ENCODE measurements at places on chromosomes 16 and 17. TPM values are rescaled to one million over a fixed set of nuclear protein-coding genes. Genes with fewer than 3 reads are reported as not detected.

- H3K36me3 ChIP-seq: no peaks in the 10 kb centered on the region
- peaks cover 3% of the 10 kb centered on the region for H3K4me1 ChIP-seq
- H3K4me3 ChIP-seq: peak overlapping the region; percentile 17
Observed at GRCh38 chr17:8940866-8941471, 24.5 kb downstream of the PIK3R5 start.

- H3K27me3 ChIP-seq: peaks cover 36% of the 10 kb centered on the region
- H3K36me3 ChIP-seq: no peaks in the 10 kb centered on the region
- no peak overlapping the region for H3K27ac ChIP-seq
- no peak for DNase-seq
- H3K4me1 ChIP-seq: no peaks in the 10 kb centered on the region
Observed at GRCh38 chr17:50558091-50558490, 2.4 kb upstream of the CACNA1G start.

DNA sequence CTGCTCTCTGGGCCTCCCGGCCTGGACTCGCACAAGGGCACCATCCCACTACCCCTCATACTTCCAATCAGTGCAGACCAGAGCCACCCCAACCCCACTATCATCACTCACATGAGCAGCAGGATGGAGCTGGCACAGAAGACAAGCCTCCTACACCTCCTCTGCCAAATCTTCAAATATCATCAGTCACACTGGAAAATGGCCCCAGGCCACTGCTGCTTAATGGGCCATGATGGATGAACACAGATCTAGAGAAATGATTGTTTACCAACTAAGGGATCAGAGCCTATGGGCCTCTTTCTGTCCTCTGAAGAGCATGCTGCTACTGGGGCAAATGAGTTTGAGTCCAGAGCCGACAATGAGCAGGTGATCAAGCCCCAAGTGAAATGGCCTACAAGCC lies 165.5 kb downstream of the GRIN2A start:
- H3K27ac ChIP-seq: no peak overlapping the region
- H3K36me3 ChIP-seq: no peaks in the 10 kb centered on the region
- H3K4me1 ChIP-seq: no peaks in the 10 kb centered on the region
- no peak overlapping the region for H3K4me3 ChIP-seq

DNA sequence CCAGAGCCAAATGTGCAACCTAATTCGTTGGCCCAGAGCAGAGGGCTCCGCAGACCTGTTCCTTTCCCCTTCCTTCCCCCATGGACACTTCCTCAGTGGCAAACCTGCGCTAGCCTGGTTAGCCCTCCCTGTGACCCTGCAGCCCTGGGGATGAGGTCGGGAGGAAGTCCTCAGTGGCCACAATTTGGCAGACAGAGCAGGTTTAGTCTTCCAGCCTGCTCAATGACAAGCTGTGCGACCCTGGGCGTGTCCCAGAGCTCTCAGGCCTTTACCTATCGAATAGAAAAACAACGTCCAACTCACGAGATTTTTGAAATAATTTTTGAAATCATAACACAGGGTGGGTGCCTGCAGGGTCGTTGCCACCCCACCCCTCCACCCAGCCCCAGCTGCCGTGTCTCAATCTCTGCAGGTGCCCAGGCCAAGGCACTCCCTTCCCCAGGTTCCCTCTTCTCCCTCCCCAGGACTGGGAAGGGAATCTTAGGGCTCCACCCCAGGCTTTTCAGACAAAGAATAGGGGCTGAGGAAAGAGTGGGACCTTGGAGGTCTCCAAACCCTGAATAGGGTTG lies 1.4 kb downstream of the HBM start:
- no peaks in the 10 kb centered on the region for H3K36me3 ChIP-seq
- peaks cover 49% of the 10 kb centered on the region for H3K27me3 ChIP-seq
- H3K4me3 ChIP-seq: no peak overlapping the region

DNA sequence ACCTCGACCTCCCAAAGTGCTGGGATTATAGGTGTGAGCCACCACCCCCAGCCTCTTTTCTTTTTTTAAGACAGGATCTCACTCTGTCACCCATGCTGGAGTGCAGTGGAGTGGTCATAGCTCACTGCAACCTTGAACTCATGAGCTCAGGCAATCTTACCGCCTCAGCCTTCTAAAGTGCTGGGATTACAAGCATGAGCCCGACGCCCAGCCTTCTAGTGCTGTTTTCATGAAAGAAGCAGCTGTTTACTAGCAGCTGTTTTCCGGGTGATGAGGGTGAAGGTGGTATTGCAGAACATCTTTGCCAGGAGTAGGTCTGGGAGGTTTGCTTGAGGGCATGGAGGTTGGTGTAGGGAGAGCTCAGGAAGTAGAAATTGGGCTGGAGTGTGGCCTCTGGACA lies 2.0 kb downstream of the ADCY7 start:
- no peak overlapping the region for H3K4me3 ChIP-seq
- no peak overlapping the region for H3K27ac ChIP-seq
- no peak for DNase-seq
- no peaks in the 10 kb centered on the region for H3K27me3 ChIP-seq
- H3K36me3 ChIP-seq: no peaks in the 10 kb centered on the region
- no peaks in the 10 kb centered on the region for H3K4me1 ChIP-seq

GRCh38 chr16:82580298-82580890 lies 46.4 kb upstream of the CDH13 start:
- no peak for DNase-seq
- H3K36me3 ChIP-seq: no peaks in the 10 kb centered on the region
- H3K4me1 ChIP-seq: no peaks in the 10 kb centered on the region
- no peak overlapping the region for H3K27ac ChIP-seq
- no peak overlapping the region for H3K4me3 ChIP-seq
- H3K27me3 ChIP-seq: no peaks in the 10 kb centered on the region

GRCh38 chr16:499924-500323 lies 27.6 kb upstream of the CAPN15 start:
- no peaks in the 10 kb centered on the region for H3K27me3 ChIP-seq
- DNase-seq: no peak
- H3K27ac ChIP-seq: no peak overlapping the region
- H3K36me3 ChIP-seq: no peaks in the 10 kb centered on the region
- H3K4me3 ChIP-seq: no peak overlapping the region
- no peaks in the 10 kb centered on the region for H3K4me1 ChIP-seq

GRCh38 chr17:14014657-14015056 lies 54.6 kb upstream of the COX10 start:
- no peak overlapping the region for H3K4me3 ChIP-seq
- H3K27me3 ChIP-seq: no peaks in the 10 kb centered on the region
- H3K4me1 ChIP-seq: no peaks in the 10 kb centered on the region
- no peaks in the 10 kb centered on the region for H3K36me3 ChIP-seq
- DNase-seq: no peak
- no peak overlapping the region for H3K27ac ChIP-seq

GRCh38 chr16:301950-302349 lies 19.0 kb downstream of the PDIA2 start:
- no peak overlapping the region for H3K27ac ChIP-seq
- H3K27me3 ChIP-seq: no peaks in the 10 kb centered on the region
- no peak for DNase-seq
- no peaks in the 10 kb centered on the region for H3K4me1 ChIP-seq
- no peaks in the 10 kb centered on the region for H3K36me3 ChIP-seq

GRCh38 chr16:89918453-89919347 lies at the start of gene MC1R:
Gene MC1R (plus strand): TSS chr16:89918862. CDS start chr16:89919259, 397 bp downstream.
- peaks cover 48% of the 10 kb centered on the region for H3K4me1 ChIP-seq
- no peak for DNase-seq
- H3K27ac ChIP-seq: peak within 1 kb of the TSS; percentile 67
- no peaks in the 10 kb centered on the region for H3K27me3 ChIP-seq
- H3K4me3 ChIP-seq: no peak within 1 kb of the TSS

- H3K27ac ChIP-seq: no peak overlapping the region
- no peak overlapping the region for H3K4me3 ChIP-seq
- no peaks in the 10 kb centered on the region for H3K36me3 ChIP-seq
- H3K4me1 ChIP-seq: no peaks in the 10 kb centered on the region
- DNase-seq: no peak
- no peaks in the 10 kb centered on the region for H3K27me3 ChIP-seq
Observed at GRCh38 chr16:15506441-15506840, 72.1 kb downstream of the BMERB1 start.

- no peaks in the 10 kb centered on the region for H3K27me3 ChIP-seq
- no peaks in the 10 kb centered on the region for H3K4me1 ChIP-seq
- DNase-seq: no peak
Observed at GRCh38 chr16:23520500-23520899, 10.2 kb upstream of the GGA2 start.

- H3K36me3 ChIP-seq: no peaks in the 10 kb centered on the region
- H3K27ac ChIP-seq: no peak overlapping the region
- no peaks in the 10 kb centered on the region for H3K4me1 ChIP-seq
- no peaks in the 10 kb centered on the region for H3K27me3 ChIP-seq
- no peak for DNase-seq
Observed at GRCh38 chr16:10196999-10197398, 14.8 kb upstream of the GRIN2A start.

GRCh38 chr16:58513874-58514273 lies 1.4 kb upstream of the SETD6 start:
- no peak overlapping the region for H3K4me3 ChIP-seq
- no peaks in the 10 kb centered on the region for H3K27me3 ChIP-seq
- DNase-seq: no peak
- no peak overlapping the region for H3K27ac ChIP-seq
- H3K36me3 ChIP-seq: no peaks in the 10 kb centered on the region
- peaks cover 4% of the 10 kb centered on the region for H3K4me1 ChIP-seq

- DNase-seq: peak; percentile 67
- H3K4me1 ChIP-seq: no peaks in the 10 kb centered on the region
- no peak overlapping the region for H3K4me3 ChIP-seq
Observed at GRCh38 chr17:64024781-64025731, 4.6 kb upstream of the ICAM2 start.

- DNase-seq: no peak
- H3K4me1 ChIP-seq: peaks cover 14% of the 10 kb centered on the region
- no peak overlapping the region for H3K27ac ChIP-seq
Observed at GRCh38 chr17:50163843-50164696, 1.7 kb upstream of the SGCA start.

- peaks cover 47% of the 10 kb centered on the region for H3K4me1 ChIP-seq
- H3K27ac ChIP-seq: peak overlapping the region; percentile 86
- no peaks in the 10 kb centered on the region for H3K36me3 ChIP-seq
Observed at GRCh38 chr17:29720551-29720950, 97.8 kb upstream of the CORO6 start.

- H3K4me1 ChIP-seq: peaks cover 21% of the 10 kb centered on the region
- H3K36me3 ChIP-seq: no peaks in the 10 kb centered on the region
- no peaks in the 10 kb centered on the region for H3K27me3 ChIP-seq
- no peak for DNase-seq
- no peak overlapping the region for H3K4me3 ChIP-seq
Observed at GRCh38 chr16:70253291-70254106, 1.8 kb upstream of the EXOSC6 start.

GRCh38 chr16:28935346-28935745 lies 3.6 kb downstream of the CD19 start:
- no peaks in the 10 kb centered on the region for H3K27me3 ChIP-seq
- H3K27ac ChIP-seq: no peak overlapping the region
- H3K4me1 ChIP-seq: no peaks in the 10 kb centered on the region
- no peak for DNase-seq
- no peak overlapping the region for H3K4me3 ChIP-seq

GRCh38 chr17:46733837-46734475 lies 84.5 kb downstream of the WNT3 start:
- H3K36me3 ChIP-seq: no peaks in the 10 kb centered on the region
- no peaks in the 10 kb centered on the region for H3K27me3 ChIP-seq
- H3K4me3 ChIP-seq: no peak overlapping the region

- no peaks in the 10 kb centered on the region for H3K36me3 ChIP-seq
- no peaks in the 10 kb centered on the region for H3K27me3 ChIP-seq
- no peak for DNase-seq
- no peak overlapping the region for H3K4me3 ChIP-seq
- H3K4me1 ChIP-seq: no peaks in the 10 kb centered on the region
- H3K27ac ChIP-seq: no peak overlapping the region
Observed at GRCh38 chr16:87662254-87663204, 60.2 kb downstream of the JPH3 start.

PPP1R27 gene
- not detected for total RNA-seq

CACNG1 gene
- total RNA-seq: not detected

CTRB2 gene
- not detected for total RNA-seq

HOXB7 gene
- total RNA-seq: 19.1 TPM

EME1 gene
- total RNA-seq: 2.7 TPM

WDR45B gene
- 68.8 TPM for total RNA-seq

CTF1 gene
- not detected for total RNA-seq

KRT39 gene
- total RNA-seq: not detected

OR1F1 gene
- not detected for total RNA-seq

GAST gene
- total RNA-seq: not detected

GGNBP2 gene
- total RNA-seq: 94.5 TPM

NPIPA3 gene
- total RNA-seq: not detected

ANKS3 gene
- total RNA-seq: 42.9 TPM

CMTM2 gene
- total RNA-seq: not detected

PDE6G gene
- not detected for total RNA-seq

CAPNS2 gene
- 2.3 TPM for total RNA-seq

MAP2K6 gene
- total RNA-seq: 19.0 TPM

RPGRIP1L gene
- 5.1 TPM for total RNA-seq

MCRIP1 gene
- 19.6 TPM for total RNA-seq

All from Peyer's patch (tissue), 4 donors.